ENCODE measurements at places on chromosomes 13 and 19.

DNA sequence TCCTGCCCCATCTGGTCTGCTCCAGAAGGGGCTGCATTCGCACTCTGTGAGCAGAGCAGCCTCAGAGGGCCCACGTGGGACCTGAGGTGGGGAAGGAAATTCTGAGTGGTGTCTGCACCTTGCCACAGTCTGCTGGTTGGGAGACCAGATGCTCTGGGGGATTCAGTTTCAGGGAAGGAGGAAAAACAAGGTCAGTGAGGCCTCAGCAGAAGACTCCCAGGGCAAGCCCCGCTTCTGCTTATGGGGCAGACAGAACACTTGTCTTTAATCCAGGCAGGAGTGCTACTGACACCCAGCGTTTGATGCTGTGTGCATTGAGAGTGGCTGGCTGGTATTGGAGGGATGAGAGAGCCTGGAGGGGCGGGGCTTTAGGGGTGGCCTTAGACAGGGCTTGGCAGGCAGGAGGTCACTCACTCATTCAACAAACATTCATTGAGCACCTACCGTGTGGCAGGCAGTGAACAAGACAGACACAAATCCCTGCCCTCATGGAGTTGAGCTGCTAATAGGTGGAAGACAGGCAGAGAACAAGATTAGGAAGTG, 4.9 kb upstream of the CLEC17A start:
- no peak for DNase-seq

DNA sequence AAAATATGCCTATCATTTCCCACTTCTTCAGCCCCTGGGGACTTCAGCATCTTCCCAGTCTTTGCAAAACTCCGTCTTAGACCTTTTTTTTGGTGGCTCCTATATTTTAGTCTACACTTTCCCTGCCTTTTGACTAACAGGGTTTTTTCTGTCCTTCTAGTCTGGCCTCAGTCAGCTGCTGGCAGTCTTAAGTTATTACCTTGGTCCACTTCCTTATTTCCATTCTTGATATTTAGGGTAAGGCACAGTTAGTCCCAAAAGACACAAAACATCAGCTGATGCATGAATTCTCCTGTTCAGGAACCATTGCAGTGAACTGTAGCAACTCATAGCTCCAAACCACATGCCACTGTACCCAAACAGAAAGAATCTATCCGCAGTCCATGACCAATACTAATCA, 234.6 kb upstream of the RFC3 start:
- DNase-seq: no peak

DNA sequence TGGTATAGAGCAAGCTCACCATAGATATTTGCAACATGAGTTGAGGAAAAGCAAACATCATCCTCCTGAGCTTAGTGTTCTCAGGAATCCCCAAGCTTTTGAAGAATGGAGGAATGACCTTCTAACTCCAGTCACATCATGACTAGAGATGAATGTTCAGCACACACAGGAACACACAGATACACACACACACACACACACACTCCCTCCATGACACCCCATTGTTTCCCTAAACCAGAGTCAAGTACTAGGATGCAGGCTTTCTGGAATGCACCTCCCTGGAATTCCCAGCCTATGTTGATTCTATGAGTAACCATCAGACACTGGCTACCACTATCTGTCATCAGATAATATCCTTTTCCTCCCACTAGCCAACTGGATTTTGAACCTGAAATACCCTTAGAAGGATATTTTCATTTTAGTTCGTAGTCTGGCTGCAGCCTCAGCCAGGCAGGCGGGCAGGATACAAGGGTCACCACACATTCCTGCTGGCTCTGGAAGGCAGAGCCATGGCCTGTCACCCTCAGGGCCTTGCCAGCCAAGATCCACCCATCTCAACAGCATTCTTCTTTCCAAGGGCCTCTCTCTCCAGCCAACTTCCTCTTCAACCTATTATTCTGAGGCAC, 162.4 kb downstream of the FOXO1 start:
- no peak for DNase-seq

DNA sequence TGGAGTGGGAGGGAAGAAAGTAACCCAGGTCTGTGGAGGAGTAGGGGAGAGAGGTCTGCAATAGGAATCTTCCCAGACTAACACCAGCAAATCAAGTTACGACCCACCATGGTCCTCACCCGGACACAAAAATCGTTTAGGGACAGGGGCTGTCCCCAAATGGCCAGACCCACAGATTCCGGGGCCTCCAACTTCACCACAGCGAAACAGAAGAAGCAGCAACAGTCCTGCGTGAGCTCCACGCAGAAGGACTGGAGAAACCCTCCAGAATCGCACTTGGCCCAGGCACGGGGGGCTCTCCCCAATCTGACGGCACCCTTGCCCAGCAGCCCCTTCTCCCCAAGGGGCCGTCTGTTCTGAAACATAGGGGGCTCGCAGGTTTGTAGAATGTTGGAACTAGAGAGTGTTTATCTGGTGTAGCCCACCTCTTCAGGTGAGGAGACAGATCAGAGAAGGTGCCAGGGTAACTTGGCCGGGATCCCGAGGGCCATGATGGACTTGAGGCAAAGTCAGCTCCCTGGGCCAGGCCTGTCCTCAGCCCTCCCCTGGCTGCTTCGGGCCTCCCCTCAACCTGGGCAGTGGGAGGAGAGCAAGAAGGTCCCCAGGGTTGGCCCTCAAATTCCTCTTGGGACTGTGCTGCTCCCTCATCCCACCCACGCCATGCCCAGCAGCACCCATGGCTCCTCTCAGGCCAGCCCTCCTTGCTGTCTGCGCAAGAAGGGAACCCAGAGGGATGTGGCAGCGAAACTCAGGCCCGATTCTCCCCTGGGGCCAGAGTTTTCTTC, 82.5 kb upstream of the GPR183 start:
- no peak for DNase-seq

DNA sequence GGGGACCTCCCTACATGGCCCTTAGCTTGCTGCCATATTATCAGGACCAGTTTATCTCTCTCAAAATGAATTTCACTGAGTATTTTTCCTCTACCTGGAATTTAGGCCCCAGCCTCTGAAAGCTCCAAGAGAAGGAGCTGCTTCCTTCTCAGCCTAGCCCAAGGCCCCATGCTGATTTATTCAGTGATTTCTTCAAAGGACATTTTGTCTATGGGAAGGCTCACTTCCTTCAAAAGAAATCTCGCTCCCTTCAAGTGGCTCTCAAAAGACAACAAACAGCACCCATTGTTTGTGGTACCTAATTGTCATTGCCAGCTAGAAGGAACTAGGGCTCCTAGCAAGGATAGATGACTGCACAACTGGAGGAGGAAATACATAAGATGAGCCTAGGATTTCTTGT, 172.4 kb downstream of the SLC7A1 start:
- DNase-seq: no peak

DNA sequence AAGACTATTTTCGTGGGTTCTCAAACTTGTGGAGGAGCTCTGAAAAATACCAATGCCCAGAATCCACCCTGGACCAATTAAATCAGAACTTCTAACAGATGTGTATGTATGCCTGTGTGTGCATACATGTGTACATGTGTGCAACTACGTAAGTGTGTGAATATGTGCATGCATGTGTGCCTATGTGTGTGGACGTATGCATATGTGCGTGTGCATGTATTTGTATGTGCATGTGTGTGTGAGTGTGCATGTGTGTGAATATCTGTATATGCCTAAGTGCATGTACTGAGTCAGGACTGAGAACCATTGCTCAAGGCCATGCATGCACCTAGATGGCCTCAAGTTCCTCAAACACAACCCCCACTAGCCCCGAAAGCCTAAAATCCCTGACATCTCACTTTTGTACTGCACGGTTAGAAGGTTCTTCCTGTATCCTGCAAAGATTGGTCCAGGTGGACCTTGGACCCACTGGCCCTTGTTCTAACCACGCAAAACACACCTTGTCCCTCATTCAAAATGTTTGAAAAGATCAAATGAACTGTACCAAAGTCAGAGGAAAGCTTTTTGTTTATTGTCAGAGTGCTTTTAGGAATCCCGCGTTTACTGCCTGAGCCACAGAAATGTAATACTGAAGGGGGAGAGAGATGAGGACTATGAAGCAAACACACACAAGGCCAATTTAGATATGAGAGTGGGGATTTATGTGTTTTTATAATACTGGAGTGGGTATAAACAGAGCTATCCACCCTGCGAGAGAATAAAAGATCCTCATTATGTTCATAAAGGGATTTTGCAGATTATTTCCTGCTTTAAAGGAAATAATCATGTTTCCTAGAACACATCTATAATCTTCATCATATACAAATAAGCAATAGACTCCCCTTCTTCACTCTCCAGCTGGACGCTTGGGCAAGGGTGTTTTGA, 39.1 kb downstream of the LATS2 start:
- DNase-seq: no peak

DNA sequence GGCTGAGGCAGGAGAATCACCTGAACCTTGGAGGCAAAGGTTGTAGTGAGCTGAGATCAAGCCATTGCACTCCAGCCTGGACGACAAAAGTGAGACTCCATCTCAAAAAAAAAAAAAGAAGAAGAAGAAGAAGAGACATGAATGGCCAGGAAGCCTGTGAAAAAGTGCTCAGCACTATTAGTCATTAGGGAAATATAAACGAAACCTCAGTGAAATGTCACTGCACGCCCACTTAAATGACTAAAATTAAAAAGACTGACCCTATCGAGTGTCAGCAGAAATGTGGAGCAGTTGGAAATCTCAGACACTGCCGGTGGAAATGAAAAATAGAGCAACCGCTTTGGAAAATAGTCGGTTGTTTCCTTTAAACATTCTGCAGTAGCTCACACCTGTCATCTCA, 5.5 kb upstream of the TYROBP start:
- no peak for DNase-seq

- no peak for DNase-seq
These were observed 573.7 kb downstream of the IRS2 start for GRCh38 chr13:109212650-109213049.

DNA sequence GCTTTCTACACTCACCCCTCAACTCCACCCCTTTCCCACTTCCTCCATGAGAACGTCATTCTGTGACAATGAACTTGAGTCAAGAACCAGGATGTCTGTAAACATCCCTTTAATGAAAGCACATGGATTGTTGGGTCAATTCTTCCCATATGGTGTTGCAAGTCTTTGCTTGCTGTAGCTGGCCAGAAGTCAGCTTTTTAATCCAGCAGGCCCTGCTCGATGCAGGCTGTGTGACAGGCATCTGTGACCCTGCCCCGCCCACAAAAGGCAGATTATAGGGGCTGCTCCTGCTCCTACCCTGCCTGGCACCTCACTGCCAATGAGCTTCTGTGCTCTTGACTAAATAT, 78.0 kb downstream of the STARD13 start:
- no peak for DNase-seq

GRCh38 chr13:102091231-102091630, 310.6 kb downstream of the FGF14 start:
- no peak for DNase-seq

DNA sequence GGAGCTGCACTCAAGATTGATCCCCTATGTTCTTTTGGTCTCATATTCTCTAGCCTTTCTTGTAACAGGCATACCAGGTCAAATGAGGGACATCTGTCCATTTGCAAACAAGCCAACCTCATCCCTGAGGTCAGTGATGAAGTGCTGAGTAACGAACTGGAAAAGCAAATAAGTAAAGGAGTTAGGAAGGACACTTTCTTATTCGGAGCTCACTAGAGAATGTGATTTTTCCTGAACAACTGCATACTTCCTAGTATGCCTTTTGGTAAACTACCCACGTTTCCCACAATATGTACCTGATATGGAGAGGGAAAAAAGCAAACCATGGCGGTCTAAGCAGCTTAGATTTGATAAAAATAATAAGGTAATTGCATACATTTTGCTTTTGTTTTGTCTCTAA, 91.0 kb upstream of the MYCBP2 start:
- no peak for DNase-seq

DNA sequence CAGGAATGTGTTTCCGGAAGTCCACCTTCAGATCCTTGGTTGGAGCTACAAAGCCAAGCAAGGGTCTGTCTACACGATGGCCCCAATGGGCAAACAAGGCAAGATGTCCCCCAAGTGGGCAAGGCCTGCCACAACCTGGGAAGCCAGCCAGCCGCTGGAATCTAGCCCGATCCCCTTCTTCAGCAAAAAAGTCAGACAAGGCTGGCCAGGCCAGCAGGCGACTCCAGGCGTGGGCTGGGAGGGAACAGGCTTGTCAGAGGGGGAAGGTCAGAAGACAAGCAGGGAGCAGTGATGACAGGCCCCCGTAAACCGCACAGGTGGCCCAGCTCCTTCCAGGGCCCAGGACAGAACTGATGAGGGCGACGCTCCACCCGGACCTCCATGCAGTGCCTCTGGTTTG, 69.7 kb upstream of the WASF3 start:
- no peak for DNase-seq

DNA sequence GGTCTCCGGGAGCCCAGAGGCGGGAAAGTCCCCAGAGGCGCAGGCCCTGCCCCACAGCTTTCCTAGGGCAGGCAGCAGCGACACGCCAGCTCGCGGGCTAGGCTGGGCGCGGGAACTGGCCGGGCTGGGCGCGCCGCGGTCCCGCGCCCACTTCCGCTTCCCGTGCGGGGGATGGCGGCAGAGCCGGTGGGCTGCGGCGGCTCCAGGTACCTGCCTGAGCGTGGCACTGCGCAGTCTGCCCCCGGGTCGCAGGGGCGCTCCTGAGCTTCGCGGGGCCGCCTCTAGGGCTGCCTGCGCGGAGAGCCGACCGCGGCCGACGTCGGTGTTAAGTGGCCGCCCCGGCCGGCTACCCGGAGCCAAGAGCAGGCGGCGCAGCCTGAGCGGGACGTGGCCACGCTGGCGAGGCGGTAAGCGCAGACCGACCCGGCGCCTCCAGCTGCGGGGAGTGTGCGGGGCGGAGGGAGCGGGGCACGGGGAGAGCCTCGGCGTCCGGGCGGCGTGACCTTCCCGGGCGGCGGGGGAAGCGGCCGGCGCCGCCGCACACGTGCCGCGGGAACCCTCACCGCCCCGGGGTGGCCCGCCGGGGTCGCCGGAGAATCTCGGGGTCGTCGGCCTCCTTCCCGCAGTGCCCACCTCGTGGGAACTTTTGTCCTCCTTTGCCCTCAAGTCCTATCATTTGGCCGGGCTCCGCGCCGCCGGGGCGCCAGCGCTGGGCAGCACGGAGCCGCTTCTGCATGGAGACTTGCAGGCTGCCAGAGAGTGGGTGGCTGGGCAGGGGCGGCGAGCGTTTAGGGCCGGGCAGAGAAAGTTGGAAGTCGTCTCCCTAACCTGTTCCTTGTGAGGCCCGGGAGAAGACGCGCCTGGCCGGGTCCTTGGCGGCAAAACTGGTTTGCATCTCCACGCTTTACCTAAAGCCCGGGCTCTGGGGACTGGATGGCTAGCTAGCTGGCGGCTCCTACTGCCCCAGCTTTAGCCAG, 31.4 kb upstream of the MPHOSPH8 start:
- peak; percentile 9 for DNase-seq

GRCh38 chr13:105537113-105537512, 998.3 kb downstream of the EFNB2 start:
- DNase-seq: no peak

GRCh38 chr19:13270514-13271105, 120.4 kb downstream of the IER2 start:
- DNase-seq: no peak
